ENCODE measurements at places on chromosomes 7 and 10. TPM values are rescaled to one million over a fixed set of nuclear protein-coding genes. Genes with fewer than 3 reads are reported as not detected.

RBP3 gene
- total RNA-seq: not detected

ELN gene
- 0.09 TPM for total RNA-seq

GJD4 gene
- total RNA-seq: not detected

GRM3 gene
- total RNA-seq: not detected

SPDYE2 gene
- not detected for total RNA-seq

AZGP1 gene
- total RNA-seq: not detected

YKT6 gene
- total RNA-seq: 122 TPM
